SK-MEL-5 (cell line): ENCODE measurements at places on chromosomes 7 and 10. TPM values are rescaled to one million over a fixed set of nuclear protein-coding genes. Genes with fewer than 3 reads are reported as not detected.

DNA sequence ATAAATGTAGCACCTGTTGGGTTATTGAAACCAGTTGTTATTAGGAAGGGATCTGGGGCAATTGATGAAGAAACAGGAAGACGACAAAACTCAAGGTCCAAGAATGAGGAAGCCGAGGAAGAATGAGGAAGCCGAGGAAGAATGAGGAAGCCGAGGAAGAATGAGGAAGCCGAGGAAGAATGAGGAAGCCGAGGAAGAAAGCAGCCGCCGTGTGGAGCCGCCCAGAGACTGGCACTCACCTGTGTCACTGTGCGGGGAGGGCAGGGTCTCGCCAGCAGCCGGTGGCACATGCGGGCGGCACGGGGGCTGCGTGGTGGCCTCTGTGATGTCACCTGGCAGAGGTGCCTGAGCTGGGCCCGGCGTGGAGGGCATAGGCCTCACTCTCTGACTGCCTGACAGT is 71.1 kb upstream of the CFAP46 start:
- DNase-seq, result no peak

SH2D4B gene
- total RNA-seq, result 0.11 and 0.13 TPM in 2 replicates

FBXO24 gene
- 0.13 and 0.55 TPM in 2 replicates for total RNA-seq

CDK14 gene
- 2.0 and 2.3 TPM in 2 replicates for total RNA-seq

ZNF398 gene
- 10.5 and 12.0 TPM in 2 replicates for total RNA-seq

DNA sequence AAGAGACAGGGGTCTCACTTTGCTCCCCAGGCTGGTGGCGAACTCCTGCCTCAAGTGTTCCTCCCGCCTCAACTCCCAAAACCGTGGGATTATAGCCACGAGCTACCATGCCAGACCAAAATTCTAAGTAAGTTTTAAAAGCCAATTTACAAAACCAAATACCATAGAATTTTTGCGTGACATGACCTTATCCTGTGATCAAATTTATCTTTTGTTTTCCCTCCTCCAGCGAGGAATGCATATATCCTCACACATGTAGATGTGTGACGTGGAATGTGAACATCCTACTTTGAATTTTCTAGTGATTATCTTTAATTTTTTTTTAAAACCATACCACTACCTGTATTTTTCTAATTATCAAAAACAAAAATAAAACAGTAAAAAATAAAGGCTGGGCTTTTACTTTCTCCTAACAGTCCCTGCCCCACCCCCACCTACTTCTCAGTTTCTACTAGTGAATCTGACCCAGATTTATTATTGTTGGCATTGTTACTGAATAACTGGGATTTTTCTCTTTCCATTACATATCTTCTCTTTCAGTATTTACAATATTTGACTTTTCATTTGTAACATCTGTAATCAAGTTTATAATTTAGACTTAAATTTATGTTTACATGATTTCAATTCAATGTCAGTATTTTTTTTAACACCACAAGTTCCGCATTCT is 26.0 kb downstream of the CYTH3 start:
- no peak for DNase-seq

DNA sequence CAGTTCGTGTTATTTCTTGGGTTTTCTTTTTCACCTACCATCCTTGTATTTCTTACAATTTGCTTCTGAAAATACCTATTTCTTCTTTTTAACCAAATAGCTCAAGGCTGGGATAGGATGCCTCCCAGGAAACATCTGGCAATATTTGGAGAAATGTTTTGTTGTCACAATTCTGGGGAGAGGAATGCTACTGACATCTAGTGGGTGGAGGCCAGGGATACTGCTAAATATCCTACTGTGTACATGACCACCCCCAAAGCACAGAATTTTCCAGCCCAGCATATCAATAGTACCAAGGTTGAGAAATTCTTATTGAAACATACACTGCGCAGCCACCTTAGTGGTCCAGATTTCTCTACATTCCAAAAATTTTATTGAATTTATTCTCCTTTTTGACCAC is 55.5 kb downstream of the CNTNAP2 start:
- DNase-seq, result no peak

DNA sequence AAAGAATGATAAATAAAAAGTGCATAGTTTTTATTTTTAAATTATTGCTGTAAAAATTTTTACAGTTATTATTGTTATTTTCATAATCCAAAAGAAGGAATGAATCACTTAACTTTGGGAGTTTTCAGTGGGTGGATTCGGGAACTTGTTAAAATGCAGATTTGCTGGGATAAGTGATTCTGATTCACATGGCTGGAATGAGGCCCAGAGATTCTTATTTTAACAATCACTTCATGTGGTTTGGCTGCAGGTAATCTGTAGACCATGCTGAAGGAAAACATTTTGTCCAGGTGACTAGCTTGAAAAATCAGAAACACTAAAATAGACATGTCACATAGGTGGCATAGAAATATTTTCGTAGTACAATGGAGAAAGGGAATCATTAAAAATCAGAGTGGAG is 13.9 kb downstream of the CROT start:
- DNase-seq, result no peak

DNA sequence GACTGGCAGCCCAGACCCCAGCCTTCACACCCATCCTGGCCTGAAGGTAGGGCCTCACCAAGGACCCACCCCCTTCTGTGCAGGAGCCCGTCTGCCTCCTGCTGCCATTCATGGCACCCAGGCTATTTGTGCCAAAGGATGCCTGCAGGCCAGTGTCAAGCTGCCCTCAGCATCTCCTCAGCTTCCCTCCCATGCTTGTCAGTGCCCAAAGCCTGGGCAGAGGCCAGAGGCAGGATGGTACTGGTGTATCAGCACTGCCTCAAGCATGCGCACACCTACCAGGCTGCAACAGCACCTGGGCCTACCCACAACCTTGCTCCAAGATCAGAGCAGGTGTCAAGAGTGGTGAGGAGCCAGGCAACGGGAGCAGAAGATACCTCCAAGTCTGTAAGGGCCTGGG is 27.6 kb downstream of the SFTPA1 start:
- DNase-seq, result no peak

NACAD gene
- 0.05 and 0.16 TPM in 2 replicates for total RNA-seq

DNA sequence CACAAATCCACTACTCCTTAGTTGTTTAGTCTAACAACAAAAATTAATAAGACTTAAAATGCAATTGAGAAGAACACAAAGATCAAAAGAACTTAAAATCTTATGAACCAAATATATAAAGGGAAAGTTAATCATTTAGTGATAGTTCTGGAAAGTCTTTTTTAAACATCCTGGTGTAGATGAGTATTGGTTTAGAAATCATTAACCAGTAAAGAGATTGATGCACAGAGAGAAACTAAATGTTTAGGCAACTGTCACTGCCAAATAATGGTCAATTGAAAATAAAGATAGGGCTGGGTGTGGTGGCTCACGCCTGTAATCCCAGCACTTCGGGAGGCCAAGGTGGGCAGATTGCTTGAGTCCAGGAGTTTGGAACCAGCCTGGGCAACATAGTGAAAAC is 44.9 kb downstream of the SP8 start:
- no peak for DNase-seq

GRCh38 chr7:36082910-36083309 is 70.1 kb upstream of the EEPD1 start:
- no peak for DNase-seq

DNA sequence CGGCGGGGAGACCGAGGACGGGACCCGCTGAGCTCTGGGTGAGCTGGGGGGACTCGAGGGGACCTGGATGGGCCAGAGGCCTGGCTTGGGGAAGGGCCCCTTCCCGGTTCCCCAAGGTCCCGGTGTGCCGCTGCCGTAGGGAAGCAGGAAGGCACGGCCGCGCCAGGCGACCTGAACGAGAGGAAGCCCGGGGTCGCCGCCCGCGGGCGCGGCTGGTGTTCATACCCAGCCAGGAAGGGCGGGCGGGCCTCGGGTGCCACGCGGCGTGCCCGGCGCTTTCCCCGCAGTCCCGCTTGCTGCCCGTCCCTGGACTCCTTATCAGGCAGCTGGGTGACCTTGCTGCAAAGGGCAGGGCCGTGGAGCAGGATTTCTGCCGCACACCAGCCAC is 38.0 kb downstream of the ZNF777 start:
- DNase-seq, result no peak

NEBL gene
- total RNA-seq, result under 0.01 TPM in 1 of 2 replicates, not detected in the other

SYT15B gene
- total RNA-seq, result not detected in 2 replicates

AKR1B15 gene
- 0.08 TPM in 1 of 2 replicates, not detected in the other for total RNA-seq

MYPN gene
- 0.13 and 0.43 TPM in 2 replicates for total RNA-seq

PHYHIPL gene
- total RNA-seq, result 3.2 and 4.3 TPM in 2 replicates

DNA sequence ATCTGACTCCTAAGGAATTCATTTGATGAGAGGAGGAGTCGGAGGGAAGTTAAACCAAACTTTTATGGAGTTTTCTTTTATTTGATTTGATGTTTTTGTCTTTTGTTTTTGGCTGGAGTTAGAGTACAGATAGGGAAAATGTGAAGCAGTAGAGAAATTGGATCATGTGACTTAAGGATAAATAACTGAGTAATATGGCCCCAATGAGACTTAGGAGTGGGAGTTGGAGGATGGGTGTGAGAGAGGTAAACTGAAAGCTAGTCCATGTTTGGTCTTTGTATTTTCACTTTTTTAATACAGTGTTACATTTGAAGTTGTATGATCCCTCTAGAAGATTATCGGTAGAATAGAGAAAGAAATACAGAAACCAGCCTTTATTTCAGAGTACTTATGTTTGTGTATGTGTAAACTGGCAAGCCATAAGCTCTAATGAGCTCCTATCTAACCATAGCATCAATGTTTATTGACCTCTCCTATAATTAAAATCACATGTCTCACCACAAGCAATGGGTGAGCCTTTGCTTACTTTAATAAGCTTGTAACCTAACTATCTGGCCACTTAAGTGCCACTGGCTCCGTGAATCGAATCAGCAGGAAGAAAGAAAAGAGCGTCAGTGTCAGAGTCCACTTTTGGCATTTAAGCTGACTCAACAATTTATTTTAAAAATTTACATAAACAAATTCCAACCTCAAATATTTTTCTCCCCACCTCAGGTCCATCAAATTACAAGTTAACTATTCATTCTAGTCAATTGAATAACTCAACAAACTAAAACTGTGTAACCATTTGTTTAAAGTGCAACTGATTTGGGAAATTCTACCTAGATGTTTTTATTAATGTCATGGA is 113.8 kb downstream of the EPDR1 start:
- no peak for DNase-seq

NPFFR1 gene
- total RNA-seq, result not detected in 2 replicates

DNA sequence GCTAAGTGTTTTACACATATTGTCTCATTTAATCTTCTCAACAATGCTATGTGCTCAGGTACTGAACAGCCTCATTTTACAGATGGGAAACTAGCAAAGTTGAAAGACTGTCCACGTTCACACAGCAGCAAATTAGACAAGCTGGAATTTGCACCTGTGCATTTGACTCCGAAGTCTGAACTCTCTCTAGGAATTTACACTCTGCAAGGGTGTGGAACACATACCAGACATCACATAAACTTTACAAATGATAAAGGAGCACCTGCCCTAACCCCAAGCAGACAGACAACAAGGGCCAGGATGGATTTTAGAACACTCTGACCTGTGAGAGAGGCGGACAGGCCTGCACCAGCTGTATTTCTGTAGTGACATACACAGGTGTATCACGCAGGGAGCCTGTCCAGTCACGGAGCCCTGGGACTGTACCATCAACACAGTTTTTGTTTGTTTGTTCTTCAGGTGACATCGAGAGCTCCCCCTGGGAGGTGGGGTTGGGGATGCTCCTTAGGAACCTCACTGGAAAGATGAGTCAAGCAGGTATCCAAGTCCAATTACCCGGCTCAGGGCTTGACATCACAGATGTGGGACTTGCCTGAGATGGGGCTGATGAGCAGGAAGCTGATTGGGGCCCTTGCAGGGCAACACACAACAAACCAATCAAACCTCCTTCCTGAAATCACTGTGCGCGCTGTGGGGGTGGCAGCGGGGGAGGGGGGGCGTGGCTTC is 31.0 kb downstream of the MKI67 start:
- DNase-seq, result no peak

C1QL3 gene
- not detected in 2 replicates for total RNA-seq

DNAH11 gene
- total RNA-seq, result 0.40 and 1.7 TPM in 2 replicates

GRCh38 chr7:128740996-128741395 is 1.8 kb downstream of the CALU start:
- DNase-seq, result peak; percentile 38

TLX1 gene
- total RNA-seq, result not detected in 2 replicates

- DNase-seq, result no peak
These were observed 21.0 kb upstream of the ITGB1 start for GRCh38 chr10:32979041-32979440.

HOXA3 gene
- total RNA-seq, result 0.56 and 3.5 TPM in 2 replicates

DNA sequence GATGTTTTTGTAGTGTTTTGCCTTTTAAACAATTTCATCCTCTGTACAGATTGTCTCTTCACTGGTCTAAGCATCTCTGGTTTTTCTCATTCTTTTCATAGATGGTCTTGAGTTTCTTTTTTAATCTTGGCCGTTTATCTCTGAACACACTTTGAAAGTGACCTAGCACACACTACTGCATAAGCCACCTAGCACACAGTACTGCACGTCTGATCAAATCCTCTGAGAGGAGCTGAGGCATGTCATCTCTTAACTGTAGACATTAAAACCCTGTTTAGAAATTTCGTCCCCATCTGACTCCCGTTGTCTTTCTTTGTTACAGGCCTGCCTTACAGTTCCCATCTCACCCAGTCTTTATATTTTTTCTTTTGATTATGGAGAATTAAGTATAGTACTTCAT is 100.2 kb downstream of the MAPK8 start:
- no peak for DNase-seq

GRCh38 chr7:115009736-115010440 is 88.0 kb downstream of the MDFIC start:
- DNase-seq, result no peak

- DNase-seq, result no peak
These were observed 520 bp downstream of the FAM20C start for GRCh38 chr7:192701-193480.

- DNase-seq, result no peak
These were observed 30.5 kb downstream of the GNA12 start for GRCh38 chr7:2813350-2814185.

DNA sequence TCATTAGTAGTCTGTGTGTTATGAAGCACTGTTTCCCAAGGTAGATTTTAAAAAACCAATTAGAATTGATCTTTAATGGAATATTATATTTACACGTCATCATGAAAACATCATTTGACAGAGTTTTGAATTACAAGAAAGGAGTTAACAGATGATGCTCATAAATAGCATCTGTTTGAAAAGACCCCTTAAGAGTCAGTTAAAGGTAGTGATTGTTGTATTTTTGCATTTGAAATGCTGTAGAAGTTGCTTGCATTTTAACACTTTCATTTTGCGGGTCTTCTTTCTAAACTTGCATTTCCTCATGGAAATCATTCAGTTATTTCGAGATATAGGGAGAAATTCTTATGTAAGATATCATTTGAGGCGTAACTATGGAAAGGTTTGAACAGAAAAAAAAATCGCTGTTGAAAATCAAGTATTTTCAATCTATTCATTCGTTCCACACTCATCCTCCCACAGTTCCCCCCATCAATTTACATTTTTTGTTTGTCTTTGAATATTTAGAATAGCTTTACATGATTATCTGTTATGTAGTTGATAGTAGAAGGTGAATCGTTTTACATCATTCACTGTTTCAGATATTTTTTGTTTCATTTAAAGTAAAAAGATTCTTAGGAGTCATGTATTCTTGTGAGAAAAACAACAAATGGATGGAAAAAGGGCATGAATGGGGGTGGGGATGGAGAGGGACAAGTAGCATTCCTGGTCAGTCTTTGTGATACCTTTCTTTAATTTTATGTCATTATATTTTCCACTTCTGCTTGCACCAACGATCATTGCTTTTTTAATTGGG is 3.0 kb upstream of the SKIDA1 start:
- no peak for DNase-seq

GRCh38 chr10:95389176-95389575 is 98.4 kb upstream of the PDLIM1 start:
- peak; percentile 93 for DNase-seq
